Stimulated activated CD8-positive, alpha-beta memory T cell treated with anti-CD3 and anti-CD28 coated beads, Interleukin-2, amount 100 ng/mL, for 48 hours (primary cell): ENCODE measurements at places on chromosomes 1 and 21.

- DNase-seq, result no peak
These were observed 2.4 kb downstream of the FCN3 start for GRCh38 chr1:27372022-27372807.

- DNase-seq, result peak; percentile 57
These were observed 510 bp downstream of the DENND4B start for GRCh38 chr1:153945795-153946621.

GRCh38 chr1:8813016-8813763 lies 4.2 kb downstream of the RERE start:
- DNase-seq, result no peak

DNA sequence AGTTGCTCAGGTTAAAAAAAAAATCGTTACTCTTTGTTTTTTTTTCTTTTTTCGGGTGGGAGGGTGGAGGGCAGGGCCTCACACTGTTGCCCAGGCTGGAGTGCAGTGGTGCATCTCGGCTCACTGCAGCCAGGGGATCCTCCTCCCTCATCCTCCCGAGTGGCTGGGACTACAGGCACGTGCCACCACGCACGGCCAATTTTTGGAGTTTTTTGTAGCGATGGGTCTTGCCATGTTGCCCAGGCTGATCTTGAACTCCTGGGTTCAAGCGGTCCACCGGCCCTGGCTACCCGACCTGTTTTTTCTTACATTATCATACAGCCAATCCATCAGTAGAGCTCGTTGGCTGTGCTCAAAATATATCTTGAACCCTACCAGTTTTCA lies 2.2 kb upstream of the USP1 start:
- no peak for DNase-seq

- DNase-seq, result no peak
These were observed 70.1 kb downstream of the PGM1 start for GRCh38 chr1:63663301-63663700.

- no peak for DNase-seq
These were observed 21.7 kb downstream of the ASTN1 start for GRCh38 chr1:177142791-177143271.

DNA sequence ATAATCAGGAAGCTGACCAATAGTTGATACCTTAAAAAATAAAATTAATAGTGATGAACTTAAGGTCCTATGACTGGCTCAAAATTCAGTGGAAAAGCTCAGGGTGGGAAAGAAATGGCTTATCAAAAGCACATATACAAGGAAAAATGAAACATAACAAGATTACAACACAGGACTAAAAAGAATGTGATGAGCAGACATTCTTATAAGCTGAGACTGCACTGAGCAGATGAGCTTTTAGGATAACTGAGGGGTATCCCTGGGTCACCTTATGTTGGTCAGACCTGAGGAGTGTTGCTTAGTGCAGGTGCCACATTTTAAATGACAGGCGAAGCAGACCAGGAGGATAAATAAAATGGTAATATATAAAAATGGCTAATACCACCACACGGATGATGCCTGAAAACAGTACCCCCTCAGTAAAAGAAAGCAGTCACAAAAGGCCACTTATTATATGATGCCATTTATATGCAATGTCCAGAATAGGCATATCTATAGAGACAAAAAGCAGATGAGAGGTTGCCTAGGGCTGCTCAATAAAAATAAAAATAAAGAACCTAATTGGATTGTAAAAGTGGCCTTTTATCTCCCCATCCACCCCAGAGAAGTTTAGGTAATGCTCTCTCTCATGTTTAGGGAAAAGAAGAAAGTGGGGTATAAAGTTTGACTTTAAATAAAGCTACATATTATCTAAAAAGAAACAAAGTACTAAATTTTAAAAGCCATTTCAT lies 163.9 kb downstream of the SLC45A1 start:
- DNase-seq, result no peak

DNA sequence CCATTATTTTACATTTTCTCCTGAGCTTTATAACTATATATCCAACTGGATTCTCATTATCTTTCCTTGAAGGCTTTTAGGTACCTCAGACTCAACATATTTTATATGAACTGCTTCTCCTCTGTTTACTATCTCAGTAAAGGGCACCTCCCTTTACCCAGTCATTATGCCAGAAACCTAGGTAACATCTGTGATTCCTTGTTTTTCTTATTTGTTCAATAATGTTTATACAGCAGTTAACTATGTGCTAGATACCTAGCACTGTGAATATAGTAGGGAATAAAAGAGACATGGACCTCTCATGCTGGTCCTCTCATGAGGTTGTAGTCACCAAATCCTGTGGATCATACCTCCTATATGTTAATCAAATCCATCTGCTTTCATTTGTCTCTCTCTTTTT lies 25.6 kb downstream of the PPP1R12B start:
- DNase-seq, result no peak

DNA sequence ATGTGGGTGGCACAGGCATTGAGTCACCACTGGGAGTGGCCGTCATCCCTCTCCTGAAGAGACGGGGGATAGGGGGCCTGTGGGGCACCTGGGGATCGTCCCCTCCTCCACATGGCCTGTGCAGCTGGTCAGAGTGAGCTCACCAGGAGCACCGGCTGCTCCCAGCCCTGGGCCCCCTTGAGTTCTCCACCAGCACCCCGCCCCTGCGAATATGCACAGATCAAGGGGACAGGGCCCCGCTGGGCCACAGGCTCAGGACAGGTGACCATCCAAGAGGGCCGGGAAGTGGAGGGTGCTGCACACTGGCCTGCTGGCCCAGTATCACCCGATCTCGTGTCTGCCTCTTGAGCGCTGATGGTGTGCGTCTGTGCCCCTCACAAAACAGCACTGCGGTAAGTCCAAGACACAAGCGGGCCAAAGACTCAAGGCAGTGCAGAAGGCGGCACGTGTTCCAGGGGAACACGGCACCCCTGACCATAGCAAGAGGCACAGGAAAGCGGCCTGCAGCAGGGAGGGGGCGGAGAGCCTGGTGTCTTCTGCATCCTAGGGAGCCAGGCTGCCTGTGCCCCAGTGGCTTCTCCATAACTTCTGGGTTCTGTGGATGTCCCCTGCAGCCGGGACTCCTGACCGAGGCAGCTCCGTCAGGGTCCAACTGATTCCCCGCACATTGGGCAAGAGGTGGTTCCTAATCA lies 18.1 kb upstream of the TSPEAR start:
- no peak for DNase-seq

GRCh38 chr1:17137441-17137840 lies 18.2 kb upstream of the PADI2 start:
- DNase-seq, result no peak

- DNase-seq, result no peak
These were observed 38.8 kb downstream of the HMGB4 start for GRCh38 chr1:33902486-33903209.

DNA sequence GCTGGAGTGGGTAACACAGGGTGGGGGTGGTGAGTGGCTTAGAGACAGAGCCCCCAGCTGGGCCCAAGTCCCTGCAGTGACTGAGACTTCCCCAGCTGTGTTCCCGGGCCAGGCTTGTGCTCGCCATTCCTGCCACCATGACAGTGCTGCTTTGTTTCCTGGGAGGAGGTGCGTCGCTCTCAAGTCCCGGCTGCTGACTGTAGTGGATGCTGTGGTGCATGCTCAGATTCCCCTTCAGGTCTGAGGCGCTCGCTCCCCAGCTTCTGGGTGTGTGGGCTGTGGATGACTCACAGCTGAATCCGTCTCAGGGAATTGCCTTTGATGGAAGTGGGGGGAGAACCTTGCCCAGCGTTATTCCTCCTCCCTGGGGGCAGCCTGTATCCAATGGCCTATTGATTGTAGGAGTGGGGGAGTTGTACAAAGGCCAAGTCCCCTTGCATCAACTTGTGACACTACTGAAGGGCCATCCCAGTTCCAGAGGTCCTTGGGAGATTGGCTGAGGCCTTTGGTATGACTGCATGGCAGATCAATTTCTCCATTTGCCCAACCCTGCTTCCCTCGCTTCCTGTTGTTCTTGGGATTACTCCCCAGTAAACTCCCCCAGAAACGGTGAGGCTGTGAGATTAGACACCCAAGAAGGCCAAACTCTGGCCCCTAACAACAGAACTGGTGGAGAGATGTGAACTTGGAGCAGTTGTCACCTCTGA lies 17.8 kb upstream of the POU3F1 start:
- DNase-seq, result no peak

- no peak for DNase-seq
These were observed 6.3 kb downstream of the TMEM81 start for GRCh38 chr1:205077934-205078311.

GRCh38 chr1:216937491-216937890 lies 214.3 kb upstream of the ESRRG start:
- no peak for DNase-seq

- DNase-seq, result no peak
These were observed 122.1 kb upstream of the RGS1 start for GRCh38 chr1:192453360-192453992.

GRCh38 chr1:84090447-84091245 lies 53.4 kb upstream of the PRKACB start:
- DNase-seq, result no peak

DNA sequence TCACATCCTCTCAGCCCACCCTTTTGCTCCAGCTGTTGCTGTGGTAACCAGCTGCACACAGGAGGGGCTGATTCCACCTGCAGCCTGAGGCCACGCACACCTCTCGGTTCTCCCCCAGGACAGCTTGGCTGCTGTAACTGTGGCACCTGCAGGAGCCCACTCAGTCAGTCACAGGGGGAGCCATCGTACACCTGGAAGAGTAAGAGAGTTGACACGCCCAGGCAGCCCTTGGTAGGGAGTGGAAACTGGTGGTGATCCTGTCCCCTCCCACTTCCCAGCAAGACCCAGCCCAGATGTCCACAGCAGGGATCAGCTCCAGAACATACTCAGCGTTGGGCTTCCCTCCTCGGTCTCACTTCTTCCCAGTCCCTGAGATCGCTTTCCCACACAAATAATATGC lies 32.2 kb upstream of the BACE2 start:
- DNase-seq, result no peak

GRCh38 chr1:30317921-30318320 lies 405.5 kb downstream of the MATN1 start:
- no peak for DNase-seq

GRCh38 chr1:113217447-113218208 lies 144.6 kb downstream of the LRIG2 start:
- no peak for DNase-seq

GRCh38 chr1:86477256-86477655 lies 8.5 kb downstream of the CLCA1 start:
- no peak for DNase-seq

- no peak for DNase-seq
These were observed 315.0 kb upstream of the POU3F1 start for GRCh38 chr1:38361566-38361965.

DNA sequence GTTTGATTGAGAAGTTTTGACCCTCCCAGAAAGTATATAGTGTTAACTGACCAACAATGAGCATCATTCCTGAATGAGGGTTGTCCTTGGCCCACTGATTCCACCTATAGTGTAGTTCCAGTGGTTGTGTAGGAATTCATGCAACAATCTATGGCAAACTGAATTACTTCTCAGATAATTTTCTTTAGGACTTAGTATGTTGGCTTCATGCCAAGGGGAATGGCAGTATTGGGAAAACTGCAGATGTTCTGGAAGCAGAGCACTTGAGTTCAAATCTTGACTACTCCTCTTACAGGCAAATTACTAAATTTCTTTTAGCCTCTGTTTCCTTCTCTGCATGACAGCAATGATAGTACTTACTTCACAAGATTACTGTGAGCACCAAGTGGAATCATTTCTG lies 65.8 kb downstream of the LRIG2 start:
- DNase-seq, result no peak

GRCh38 chr1:28864695-28865094 lies 49.7 kb upstream of the EPB41 start:
- no peak for DNase-seq

DNA sequence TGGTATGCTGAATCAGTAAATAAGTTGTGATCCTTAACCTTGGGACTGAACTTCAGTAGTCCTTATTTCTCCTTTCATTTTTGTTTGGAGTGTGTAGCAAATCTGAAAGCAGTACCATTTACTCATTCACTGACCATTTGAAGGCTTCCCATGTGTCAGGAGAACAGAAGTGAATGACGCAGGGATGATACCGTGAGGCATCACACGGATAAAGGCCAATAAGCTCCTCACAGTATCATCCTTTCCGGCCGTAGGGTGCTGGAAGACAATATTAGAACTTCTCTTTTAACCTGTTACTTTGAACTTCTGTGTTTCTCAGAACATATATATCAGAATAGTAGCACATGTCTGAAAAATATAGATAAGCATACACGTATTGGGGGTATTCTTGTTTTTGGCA lies 21.3 kb downstream of the BACH1 start:
- no peak for DNase-seq

GRCh38 chr1:231039161-231040018 lies 664 bp downstream of the FAM89A start:
- peak; percentile 35 for DNase-seq

GRCh38 chr21:42844411-42845113 lies 34.8 kb downstream of the WDR4 start:
- DNase-seq, result no peak
